Fibroblast of lung (primary cell): ENCODE measurements at places on chromosomes 1 and 21.

DNA sequence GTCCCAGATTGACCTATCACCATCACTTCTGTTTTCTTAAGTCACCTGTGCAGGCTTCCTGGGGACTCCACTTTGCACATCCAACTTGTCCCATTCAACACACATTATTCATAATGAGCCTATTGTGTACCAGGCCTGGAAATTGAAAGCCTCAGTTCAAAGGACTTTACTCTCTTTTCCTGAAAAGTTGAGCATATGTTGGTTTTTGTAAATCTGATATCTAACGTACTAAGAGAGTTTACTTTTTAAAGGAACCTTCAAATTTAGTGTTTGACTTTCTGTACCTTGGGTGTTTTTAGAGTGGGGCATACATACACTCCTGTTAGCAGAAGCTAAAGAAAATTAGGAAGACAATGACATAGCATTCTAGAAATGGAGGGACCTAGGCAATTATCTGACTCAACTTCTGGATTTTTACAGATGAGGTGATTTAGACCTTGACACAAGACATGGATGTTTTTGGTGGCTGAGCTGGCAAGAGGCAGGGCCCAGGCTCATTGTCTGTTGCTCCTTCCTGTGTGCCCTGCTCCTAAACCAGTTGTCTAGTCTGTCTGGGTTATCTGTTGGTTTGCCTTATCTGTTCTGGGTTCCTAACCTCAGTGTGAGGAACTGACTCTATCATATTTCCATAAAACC, 336.5 kb downstream of the RPS6KC1 start:
- DNase-seq: no peak

DNA sequence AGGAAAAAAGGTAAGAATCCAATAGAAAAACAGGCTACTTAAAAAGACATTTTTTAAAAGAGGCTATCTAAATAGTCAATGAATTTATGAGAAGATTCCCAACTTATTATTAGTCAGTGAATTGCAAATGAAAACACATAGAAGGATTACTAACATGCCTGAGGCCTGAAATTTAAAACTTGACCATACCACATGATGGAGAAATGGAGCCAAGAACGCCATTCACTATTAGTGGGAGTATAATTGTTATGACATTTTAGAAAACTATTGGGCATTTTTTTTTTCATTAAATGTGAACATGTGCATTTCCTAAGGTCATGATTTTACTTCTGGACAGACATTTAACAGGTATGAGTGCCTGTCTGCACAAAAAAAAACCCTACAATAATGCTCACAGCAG, 24.8 kb upstream of the OR2B11 start:
- no peak for DNase-seq

GRCh38 chr1:98355656-98356383, 305.7 kb upstream of the SNX7 start:
- peak; percentile 17 for DNase-seq

GRCh38 chr1:78493451-78493850, 2.7 kb downstream of the PTGFR start:
- DNase-seq: no peak

DNA sequence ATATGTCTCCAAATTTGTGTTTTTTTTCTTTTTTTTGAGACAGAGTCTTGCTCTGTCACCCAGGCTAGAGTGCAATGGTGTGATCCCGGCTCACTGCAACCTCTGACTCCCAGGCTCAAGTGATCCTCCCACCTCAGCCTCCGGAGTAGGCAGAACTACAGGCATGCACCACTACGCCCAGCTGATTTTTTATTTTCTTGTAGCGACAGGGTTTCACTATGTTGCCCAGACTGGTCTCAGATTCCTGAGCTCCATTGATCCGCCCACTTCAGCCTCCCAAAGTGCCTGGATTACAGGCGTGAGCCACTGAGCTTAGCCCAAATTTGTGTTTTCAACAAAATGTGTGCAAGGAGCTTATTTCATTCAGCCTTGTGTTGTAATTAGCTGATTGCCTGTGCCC, 59.0 kb upstream of the IFFO2 start:
- no peak for DNase-seq

GRCh38 chr21:14814282-14814681, 250.5 kb downstream of the NRIP1 start:
- no peak for DNase-seq

DNA sequence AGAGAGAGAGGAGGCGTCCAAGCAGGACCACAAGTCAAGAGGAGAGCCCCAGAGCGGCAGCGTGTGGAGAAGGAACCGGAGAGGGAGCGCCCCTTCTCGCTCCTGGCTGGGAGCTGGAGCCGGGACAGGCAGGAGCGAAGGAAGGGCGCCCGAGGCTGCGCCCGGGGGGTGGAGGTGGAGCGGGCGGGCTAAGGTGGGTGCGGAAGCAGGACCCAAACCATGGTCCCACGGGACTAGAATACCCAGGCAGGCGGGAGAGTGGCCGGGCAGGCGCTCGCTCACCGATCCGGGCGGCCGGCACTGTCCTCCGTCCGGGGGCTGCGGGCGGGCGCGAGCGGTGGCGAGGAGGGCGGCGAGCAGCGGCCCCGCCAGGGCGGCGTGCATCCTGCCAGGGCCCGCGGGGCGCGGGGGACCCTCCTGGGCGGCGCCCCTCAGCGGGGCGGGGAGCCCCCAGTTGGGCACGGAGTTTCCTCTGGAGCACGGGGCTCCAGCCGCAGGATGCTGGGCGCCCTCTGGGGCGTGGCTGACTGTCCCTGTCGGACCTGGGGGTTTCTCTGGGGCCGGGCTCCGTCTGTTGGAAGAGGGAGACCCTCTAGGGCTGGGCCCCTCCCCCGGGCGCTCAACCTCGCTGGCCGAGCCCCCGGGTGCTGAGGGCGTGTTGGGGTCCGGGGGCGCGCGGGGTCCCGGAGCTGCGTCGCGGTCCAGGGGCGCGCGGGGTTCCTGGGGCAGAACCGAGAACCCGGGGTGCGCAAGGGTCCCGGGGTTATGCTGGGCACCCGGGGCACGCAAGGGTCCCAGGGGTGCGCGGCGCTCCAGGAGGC, 569 bp downstream of the TRABD2B start:
- no peak for DNase-seq
